SK-N-SH treated with all-trans-retinoic acid at 6 μM for 48 hours (cell line): ENCODE measurements at places on chromosomes 16 and 17.

DNA sequence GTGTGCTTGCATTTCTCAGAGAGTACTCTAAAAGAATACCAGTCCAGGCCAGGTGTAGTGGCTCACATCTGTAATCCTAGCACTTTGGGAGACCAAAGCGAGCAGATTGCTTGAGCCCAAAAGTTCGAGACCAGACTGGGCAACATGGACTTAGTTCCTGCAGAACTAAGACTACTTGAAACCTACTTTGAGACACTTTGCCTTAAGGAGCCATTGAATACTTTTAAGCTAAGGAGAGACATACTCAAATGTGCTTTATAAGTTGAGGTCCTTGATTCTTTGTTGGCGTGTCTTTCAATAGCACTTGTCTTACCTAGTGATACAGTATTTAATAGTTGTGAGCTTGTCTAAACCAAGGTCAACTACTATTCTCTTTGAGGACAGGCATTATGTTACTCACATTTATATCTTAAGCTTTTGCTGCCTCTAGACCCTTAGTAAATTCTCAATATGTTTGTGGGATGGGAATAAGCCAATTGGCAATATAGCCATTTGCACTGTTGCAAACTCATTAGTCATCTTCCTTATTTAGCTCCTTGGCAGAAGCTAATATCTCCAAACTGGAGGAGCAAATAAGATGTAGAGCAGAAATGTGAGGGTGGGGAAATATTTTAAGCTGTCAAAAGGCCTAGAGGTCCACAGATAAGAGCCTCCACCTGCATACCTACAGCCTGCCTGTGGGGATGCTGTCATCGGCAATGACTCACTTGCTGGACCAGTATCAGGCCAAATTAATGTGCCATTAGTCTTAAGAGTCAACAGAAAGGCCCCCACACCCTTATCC lies 16.3 kb downstream of the SCPEP1 start:
- ATAC-seq, result no peak

DNA sequence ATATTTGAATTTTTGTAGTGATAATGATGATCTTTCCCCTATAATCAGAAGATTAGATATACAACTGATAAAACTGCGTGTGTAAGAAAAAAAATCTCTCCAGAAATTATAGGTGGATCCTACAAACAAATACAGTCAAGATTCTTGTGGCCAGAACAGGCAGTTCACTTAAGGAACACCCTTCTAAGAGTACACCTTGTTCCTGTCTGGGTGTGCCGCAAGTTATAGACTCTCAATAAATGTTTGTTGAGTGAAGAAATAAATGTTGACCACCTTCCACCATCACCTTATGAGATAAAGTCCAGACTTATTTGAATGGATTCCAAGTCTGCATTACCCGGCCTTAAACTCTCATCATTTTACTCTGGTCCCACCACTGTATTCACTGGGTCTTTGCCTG lies 45.7 kb upstream of the SCNN1B start:
- ATAC-seq, result no peak

- ATAC-seq, result peak; percentile 8
These were observed 650 bp downstream of the EPN3 start for GRCh38 chr17:50533185-50533584.

DNA sequence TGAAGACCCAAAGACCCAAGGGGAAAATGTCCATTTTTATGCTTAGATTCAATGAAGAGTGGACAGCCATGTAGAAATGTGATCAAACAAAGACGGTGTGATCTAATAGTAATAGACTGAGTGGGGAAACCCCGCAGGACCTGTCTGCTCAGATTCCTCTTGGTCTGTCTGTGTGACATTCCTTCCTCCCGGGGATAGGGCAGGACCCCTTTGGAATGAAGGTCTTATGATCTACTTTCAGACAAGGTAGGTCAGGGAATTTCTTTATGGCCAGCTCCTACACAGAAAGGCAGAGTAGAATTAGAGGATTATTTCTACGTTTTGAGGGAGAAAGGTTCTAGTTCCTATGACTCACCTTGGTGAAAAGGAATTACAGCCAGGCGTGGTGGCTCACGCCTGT lies 267.6 kb downstream of the STX8 start:
- ATAC-seq, result no peak

DNA sequence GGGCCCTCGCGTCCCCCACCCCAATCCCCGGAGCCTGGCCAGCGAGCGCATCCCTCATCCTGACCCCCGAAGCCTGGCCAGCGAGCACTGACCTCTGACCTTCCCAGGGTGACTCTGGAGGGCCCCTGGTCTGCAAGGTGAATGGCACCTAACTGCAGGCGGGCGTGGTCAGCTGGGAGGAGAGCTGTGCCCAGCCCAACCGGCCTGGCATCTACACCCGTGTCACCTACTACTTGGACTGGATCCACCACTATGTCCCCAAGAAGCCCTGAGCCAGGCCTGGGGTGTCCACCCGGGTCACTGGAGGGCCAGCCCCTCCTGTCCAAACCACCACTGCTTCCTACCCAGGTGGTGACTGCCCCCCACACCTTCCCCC lies 2.3 kb downstream of the TPSD1 start:
- no peak for ATAC-seq
